H1 (cell line): ENCODE measurements at places on chromosomes 6 and 20.

DNA sequence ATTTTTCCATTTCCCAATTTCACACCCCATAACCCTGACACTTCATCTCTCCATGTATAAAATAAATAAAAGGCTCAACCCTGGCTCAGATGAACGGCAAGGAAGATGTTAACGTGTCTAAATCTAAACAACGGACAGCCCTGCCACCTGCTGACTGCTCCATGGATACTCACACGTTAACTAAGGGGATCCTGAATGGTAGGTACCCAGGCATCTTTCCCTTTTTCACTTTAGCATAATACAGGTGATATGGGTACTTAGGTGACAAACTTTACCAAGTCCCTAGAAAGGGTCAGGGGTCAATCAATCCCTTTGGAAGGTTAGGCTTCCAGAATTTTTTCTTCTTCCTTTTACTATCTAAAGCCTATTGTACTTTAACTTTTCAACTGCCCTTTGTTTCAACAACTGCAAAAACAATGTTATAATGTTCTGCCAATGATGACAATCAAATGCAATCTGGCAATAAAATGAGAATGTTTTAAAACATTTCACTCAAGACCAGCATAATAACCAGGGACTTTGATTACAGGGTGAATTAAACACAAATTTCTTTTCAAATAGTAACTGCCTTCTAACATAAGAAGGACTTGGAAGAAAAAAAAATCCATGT lies 52.4 kb upstream of the IPCEF1 start:
- H3K36me3 ChIP-seq = no peaks in the 10 kb centered on the region
- H3K27ac ChIP-seq = no peak overlapping the region
- DNase-seq = no peak
- H3K27me3 ChIP-seq = no peaks in the 10 kb centered on the region

GRCh38 chr6:108966855-108967755 lies 118.9 kb downstream of the ARMC2 start:
- H3K4me3 ChIP-seq = no peak overlapping the region
- H3K4me1 ChIP-seq = no peaks in the 10 kb centered on the region
- H3K27me3 ChIP-seq = no peaks in the 10 kb centered on the region

- H3K27me3 ChIP-seq = no peaks in the 10 kb centered on the region
- no peak for DNase-seq
- no peak overlapping the region for H3K27ac ChIP-seq
- no peaks in the 10 kb centered on the region for H3K4me1 ChIP-seq
Observed at GRCh38 chr6:76861403-76861802, 601.9 kb downstream of the HTR1B start.

DNA sequence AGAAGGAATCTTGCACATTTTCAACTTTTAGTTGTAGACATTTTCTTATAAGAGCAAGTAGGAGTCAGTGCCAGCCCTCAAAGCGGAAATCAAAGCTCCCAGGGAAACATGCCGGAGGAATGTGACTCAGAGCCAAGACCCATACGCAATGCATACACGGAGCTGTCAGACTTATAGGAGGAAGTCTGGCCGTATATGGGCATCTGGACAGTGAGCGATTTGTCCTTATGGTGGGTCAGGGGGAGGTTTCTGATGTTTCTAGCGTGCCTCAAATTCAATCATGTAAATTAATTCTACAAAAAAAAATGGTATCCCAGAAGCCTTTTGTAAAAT lies 3.6 kb upstream of the CCN2 start:
- H3K4me1 ChIP-seq = peaks cover 15% of the 10 kb centered on the region
- no peaks in the 10 kb centered on the region for H3K27me3 ChIP-seq
- no peak overlapping the region for H3K27ac ChIP-seq
- 0 out of 2 replicates have a peak, but pooled peaks cover 2% of the 10 kb centered on the region for H3K36me3 ChIP-seq
- DNase-seq = no peak

GRCh38 chr6:29757282-29757681 lies 34.0 kb downstream of the HLA-F start:
- H3K36me3 ChIP-seq = no peaks in the 10 kb centered on the region
- no peak overlapping the region for H3K27ac ChIP-seq
- peaks cover under 1% of the 10 kb centered on the region; the same call in 1 of the 2 replicates for H3K27me3 ChIP-seq

- no peaks in the 10 kb centered on the region for H3K27me3 ChIP-seq
- H3K36me3 ChIP-seq = no peaks in the 10 kb centered on the region
- DNase-seq = no peak
- H3K4me3 ChIP-seq = no peak overlapping the region
- 0 out of 2 replicates have a peak, but pooled peaks cover 3% of the 10 kb centered on the region for H3K4me1 ChIP-seq
Observed at GRCh38 chr6:166776571-166776970, 149.5 kb upstream of the RPS6KA2 start.

- no peak overlapping the region for H3K27ac ChIP-seq
- peaks cover 3% of the 10 kb centered on the region for H3K4me1 ChIP-seq
- no peak for DNase-seq
- H3K4me3 ChIP-seq = no peak overlapping the region
- H3K27me3 ChIP-seq = no peaks in the 10 kb centered on the region
Observed at GRCh38 chr6:119129968-119130484, 51.6 kb upstream of the FAM184A start.

DNA sequence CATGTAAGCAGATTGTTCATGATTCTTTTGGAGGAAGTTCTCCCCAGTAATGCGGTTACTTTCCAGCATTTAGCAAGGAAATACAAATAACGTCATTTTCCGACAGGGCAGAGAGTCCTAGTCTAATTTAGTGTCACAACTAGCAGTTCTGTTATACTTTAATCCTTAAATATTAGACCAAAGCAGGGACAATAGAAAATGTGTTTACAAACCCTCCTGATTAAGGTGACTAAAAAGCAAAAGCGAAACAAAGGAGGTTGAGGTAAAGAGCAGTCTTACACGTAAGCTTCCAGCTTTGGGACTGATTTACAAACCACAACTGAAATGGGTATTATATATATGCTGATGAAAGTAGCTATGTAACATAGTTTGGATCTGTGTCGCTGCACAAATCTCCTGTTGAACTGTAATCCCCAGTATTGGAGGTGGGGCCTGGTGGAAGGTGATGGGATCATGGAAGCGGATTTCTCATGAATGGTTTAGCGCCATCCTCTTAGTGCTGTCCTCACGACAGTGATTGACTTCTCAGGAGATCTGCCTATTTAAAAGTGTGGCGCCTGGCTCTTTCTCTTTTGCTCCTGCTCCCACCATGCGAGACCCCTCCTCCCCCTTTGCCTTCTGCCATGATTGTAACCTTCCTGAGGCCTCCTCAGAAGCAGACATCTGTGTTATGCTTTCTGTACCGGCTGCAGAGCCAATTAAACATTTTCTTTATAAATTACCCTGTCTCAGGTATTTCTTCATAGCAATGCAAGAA lies 81.9 kb downstream of the PLCB1 start:
- H3K4me3 ChIP-seq = no peak overlapping the region
- no peak for DNase-seq
- no peaks in the 10 kb centered on the region for H3K27me3 ChIP-seq
- no peaks in the 10 kb centered on the region; the same call in none of the 2 replicates for H3K4me1 ChIP-seq
- no peaks in the 10 kb centered on the region for H3K36me3 ChIP-seq
- no peak overlapping the region for H3K27ac ChIP-seq
